ENCODE measurements at places on chromosomes 7 and 10.

DNA sequence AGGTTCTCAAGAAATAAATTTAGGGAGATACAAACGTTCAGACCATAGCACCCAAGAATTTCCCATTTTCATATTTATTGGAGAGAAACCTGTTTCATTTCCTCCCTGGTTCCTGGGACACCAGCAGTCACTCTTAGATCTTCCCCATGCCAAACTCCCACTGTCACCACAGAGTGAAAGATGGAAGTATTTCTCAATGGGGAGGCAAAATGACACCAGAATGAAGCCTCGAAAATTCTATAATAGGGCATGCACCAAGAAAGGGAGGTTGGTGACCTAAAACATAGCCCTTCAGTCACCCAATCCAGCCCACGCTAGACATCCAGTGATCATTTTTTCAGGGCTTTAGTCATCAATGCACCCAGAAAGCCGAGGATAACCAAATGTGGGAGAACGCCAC is 148.1 kb upstream of the PLXDC2 start:
- no peak for DNase-seq

DNA sequence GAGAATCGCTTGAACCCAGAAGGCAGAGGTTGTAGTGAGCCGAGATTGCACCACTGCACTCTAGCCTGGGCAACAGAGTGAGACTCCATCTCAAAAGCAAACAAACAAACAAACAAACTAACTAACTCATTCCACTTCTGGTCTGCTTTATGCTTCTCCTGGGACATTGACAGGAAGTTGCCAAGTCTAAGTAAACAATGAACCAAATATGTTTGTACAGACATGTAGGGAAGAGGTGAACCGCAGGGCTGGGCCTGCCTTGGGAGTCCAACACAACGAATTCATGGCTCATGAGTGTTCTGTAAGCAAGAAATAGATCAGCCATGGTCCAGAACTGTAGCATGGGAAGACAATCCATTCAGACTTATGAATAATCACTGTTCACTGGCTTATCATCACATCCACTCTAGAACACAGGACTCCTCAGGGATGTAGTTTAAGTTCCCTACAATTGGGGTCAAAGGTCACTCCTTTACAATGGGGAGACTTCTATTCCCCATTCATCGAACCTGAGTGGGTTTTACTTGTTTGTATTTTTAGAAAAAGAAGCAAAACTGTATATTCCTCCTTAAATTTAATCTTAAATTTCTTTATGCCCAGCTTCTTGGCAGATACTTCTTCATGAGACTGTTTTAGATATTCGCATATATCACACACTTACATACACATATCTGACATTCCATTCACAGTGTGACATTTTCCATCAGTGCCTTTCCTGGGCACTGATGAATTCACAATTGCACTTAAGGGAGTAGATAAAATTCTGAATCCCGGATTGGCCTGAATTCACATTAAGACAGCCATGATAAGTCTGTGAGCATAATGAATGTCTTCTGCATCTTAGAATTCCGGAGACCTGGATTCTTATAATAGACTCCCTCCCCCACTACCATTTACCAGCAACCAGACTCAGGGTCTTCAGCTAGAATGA is 159.1 kb upstream of the EEPD1 start:
- no peak for DNase-seq

- no peak for DNase-seq
Observed at GRCh38 chr10:61775111-61775510, 112.4 kb downstream of the CABCOCO1 start.

- no peak for DNase-seq
Observed at GRCh38 chr7:4527988-4528636, 154.0 kb upstream of the FOXK1 start.

DNA sequence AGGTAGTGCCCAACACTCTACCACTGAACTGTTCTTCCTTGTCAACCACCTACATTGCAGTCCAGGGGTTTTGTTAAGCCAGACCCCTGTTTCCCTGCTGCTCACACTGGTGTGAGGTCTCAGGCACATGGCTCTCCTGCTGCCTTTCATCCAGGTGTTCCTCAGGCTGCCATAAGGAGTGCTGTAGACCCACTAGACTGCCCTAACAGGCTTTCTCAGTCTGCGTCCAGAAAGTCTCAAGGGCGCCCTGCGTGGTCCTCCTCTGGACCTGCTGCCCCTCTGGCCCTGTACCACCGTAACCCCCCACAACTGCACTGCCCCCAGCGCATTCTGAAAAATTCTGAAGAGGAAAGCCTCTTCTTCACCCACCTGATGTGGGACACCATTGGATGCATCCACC is 225.7 kb upstream of the ANKRD30A start:
- DNase-seq, result no peak

DNA sequence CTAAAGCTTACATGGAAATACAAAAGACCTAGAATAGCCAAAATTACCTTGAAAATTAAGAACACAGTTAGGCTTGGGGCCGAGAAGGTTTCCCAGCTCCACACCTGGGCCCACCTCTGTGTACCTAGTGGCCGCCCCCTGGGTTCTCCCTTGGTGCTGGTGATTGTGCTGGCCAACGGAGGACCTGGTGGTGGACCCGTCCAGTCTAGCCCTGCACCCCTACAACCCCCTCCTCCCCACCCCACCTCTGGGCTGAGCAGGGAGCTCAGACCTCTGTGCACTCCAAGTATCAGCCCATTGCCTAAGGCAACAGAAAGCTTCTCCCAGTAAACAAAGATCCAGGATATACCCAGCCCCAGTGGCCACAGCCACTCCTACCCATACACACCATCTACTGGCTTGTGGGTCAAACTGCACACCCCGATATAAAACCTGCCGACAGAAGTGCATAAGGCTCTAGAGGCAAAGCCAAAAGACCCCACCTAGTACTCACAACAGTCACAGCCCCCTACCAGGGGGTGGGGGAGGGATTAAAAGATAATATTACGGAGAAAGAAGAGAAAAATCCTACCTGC is 105.0 kb upstream of the DIP2C start:
- peak; percentile 38 for DNase-seq

- no peak for DNase-seq
Observed at GRCh38 chr7:155236386-155236785, 61.3 kb upstream of the INSIG1 start.

DNA sequence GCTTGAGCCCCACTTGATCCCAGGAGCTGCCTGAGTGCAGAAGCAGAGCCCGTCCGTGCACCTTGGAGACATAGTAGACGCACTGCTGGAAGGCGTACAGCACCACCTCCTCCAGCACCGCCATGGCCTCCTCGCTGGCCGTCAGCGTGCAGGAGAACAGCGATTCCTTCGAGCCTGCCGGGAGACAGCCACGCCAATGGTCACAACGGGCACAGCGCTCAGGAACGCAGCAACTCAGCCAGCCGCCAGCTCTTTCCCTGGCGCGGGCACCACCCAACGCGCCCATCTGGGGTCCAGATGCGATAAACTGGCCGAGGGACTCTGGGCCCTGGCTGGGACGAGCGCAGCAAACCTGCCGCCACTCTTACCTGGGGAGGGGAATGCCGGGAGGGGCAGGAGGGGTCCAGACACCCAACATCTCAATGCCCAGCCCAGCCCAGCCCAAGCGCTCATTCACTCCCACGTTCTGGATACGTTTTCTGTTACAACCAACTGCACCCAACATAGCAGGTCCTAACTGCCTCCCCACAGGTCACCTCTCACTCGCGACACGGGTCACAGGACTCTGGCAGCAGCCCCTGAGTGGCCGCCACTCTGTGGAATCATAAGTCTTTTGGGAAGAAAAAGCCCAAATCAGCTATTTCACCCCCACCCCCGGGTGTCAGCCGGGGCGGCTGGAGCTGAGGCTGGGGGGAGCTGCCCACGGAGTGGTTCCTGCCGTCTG is 41.9 kb downstream of the AP5Z1 start:
- no peak for DNase-seq

GRCh38 chr10:10824591-10825148 is 193.0 kb upstream of the CELF2 start:
- DNase-seq, result no peak

GRCh38 chr7:22127835-22128527 is 182.3 kb upstream of the CDCA7L start:
- DNase-seq, result no peak

DNA sequence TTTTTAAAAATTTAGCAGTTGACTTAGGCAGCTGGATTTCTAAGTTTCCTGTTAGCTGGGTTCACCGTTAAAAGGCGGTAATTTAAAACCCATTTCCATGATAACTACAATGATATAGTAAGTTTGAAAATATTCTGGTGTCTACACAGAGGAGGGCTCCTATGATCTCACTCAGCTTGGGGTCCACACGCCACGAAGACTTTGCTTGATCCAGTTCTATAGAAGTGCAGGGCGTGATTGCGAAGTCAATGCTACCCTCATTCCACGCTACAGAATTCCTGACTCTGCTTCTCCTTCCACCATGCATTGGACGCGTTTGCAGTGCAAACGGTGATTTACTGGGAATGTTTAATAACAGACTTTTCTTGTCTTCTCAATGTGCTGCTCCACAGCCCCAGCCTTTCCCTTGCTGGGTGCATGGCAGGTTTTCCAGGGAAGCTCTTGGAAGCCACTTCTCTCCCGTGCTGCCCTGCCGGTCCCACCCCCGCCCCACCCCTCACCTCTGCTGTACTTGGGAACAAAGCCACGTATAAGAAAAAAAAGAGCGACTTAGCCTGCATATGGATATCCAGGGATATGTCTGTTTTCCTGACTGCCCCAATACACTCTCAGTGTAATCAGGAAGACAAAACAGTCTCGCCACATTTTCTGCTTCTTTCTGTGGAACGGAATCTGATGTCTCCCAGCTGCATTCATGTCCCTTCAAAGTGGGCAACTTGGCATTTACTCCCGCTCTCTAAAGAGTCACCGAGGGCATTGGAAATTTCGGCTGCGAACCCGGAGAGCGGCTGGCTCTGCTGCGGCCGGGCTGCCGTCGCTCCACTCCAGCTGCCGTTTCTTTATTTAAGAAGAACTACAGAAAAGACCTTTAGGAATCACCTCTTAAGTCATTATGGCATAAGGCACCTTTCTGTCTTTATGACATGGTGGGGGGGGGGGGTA is 434.4 kb upstream of the MGMT start:
- no peak for DNase-seq

- no peak for DNase-seq
Observed at GRCh38 chr7:16694806-16695205, 48.8 kb downstream of the BZW2 start.

DNA sequence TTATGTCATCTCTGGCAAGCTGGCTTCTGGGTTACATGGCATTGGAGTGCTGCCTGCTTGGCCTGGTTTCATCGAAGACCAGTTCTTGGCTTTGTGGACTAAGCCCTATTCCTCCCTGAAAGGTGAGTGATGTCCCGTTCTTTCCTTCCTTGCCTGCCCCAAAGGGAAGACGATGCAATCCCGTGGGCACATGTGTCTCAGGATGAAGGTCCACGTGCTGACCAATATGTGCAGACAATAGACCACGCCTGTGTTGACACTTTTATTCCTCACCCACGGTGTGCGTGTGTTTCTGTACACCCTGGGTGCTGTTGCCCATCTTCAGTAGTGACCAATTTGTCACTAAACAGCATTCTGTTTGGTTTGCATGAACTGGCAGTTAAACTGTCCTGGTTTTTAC is 28.6 kb upstream of the SHH start:
- no peak for DNase-seq

- peak; percentile 76 for DNase-seq
Observed at GRCh38 chr7:5692845-5693278, 88.6 kb downstream of the RNF216 start.

DNA sequence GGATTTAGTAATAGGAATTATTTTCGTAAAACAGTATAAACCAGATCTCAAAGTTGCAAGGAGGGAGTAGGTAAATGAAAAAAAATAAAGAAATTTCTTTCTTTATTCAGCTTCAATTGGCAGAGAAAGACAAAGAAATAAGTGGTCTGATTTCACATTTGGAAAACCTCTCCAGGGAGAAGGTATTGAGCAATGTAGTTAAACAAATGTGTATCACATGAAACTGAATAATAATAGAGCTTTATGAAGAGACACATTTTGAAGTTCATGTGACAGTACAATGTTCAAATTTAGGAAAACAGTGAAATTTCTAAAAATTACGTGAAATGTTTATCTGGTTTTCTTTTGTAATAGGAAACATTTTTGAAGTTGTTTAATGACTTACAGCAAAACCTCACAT is 63.0 kb downstream of the TAX1BP1 start:
- DNase-seq, result no peak

Data from kidney tubule cell (primary cell).